ENCODE measurements at places on chromosomes 11 and 22.
A peak's percentile ranks its signal among the peaks of the same experiment; 100 is the strongest.

DNA sequence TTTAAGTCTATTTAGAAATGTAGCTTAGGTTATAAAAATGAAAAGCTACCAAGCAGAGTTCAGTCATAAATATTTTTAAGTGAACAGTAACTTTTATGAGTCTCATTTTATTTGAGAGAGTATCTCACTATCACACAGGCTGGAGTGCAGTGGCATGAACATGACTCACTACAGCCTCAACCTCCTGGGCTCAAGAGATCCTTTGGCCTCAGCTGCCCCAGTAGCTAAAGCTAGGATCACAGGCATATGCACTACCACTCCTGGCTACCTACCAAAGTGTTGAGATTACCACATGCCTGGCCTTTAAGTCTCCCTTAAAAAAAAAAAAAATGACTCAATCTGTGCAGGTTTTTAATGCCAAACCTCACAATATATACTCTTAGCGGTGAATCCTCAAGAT is 34.7 kb upstream of the CLNS1A start:
- no peak for DNase-seq

DNA sequence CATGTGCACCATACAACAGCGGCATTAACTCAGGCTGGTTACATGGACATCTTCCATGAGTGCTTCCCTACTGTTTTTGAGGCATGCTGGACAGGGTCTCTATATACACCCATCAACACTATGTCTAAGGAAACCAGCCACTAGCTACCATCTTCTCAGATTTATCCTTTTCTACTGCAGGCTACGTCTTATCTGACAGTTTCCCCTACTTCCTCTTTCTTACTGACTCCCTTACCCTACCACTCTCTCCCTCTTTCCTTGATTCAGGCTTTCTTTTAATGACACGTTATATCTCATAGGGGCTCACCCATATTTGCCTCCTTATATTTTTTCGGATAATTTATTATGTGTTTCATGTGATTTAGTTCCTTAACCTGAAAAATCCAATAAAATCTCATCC is 41.8 kb downstream of the DDI1 start:
- DNase-seq: no peak

GRCh38 chr11:126878913-126879482 is 121.6 kb downstream of the KIRREL3 start:
- peak; percentile 31 for DNase-seq

- DNase-seq: no peak
Measured at GRCh38 chr22:22478470-22478869, 30.1 kb downstream of the ZNF280B start.

- DNase-seq: no peak
Measured at GRCh38 chr11:67539550-67539949, 16.3 kb upstream of the CABP2 start.

- DNase-seq: no peak
Measured at GRCh38 chr22:28820885-28821284, 20.5 kb upstream of the XBP1 start.

DNA sequence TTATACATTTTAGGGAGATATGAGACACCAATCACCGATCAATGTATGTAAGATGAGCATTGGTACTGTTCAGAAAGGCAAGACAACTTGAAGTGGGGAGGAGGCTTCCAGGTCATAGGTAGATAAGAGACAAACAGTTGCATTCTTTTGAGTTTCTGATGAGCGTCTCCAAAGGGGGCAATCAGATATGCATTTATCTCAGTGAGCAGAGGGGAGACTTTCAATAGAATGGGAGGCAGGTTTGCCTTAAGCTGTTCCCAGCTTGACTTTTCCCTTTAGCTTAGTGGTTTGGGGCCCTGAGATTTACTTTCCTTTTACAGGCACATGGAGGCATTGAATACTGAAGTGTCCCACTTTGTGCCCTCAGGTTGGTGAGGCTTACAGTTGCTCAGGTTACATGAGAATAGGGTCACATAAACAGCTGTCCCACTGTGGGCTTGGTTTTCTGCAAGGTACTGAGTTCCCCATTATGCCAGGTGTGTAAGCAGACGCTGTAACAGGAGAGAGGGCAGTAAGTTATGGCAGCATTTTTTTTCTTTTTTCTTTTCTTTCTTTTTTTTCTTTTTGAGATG is 129.8 kb upstream of the SERPIND1 start:
- DNase-seq: no peak

DNA sequence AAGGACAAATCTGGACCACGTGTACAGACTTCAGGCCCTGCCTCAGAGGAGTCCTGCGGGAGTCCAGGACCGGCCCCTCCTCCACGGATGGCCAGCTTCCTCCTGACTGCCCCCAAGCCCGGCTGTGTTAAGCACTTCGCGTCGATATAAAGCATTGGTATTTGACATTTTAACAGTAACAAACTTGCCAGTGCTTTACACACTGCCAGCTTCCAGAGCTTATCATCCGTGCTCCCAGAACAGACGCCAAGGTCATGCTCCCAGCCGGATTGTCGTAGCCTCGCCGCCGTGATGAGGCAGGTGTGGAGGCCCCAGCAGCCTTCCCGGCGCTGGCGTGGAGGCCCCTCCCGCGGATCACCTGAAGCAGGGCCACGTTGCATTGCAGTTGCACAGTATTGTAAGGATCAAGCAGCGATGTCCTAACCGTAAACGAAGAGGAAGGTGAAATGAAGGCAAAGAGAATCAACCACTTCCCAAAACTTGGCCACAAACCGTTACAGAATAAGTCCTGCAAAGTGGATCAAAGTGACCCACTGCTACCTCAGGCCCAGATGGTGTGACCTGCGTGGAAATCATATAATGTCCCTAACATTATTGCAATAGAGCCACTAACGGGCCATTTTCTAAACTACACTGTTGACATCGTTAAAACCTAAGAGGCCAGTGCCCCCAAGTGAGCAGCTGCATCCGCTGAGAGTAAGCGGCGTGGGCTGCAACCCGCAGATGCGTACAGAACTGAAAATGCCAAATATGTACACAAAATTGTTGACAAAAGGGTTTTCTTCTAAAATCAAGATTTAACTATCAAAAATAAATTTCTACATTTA is 51.6 kb downstream of the CERK start:
- no peak for DNase-seq

GRCh38 chr11:74615311-74615710 is 22.9 kb downstream of the POLD3 start:
- DNase-seq: no peak

- DNase-seq: no peak
Measured at GRCh38 chr22:19533049-19533626, 8.9 kb upstream of the CLDN5 start.

GRCh38 chr11:78685156-78685555 is 110.5 kb upstream of the NARS2 start:
- DNase-seq: no peak

DNA sequence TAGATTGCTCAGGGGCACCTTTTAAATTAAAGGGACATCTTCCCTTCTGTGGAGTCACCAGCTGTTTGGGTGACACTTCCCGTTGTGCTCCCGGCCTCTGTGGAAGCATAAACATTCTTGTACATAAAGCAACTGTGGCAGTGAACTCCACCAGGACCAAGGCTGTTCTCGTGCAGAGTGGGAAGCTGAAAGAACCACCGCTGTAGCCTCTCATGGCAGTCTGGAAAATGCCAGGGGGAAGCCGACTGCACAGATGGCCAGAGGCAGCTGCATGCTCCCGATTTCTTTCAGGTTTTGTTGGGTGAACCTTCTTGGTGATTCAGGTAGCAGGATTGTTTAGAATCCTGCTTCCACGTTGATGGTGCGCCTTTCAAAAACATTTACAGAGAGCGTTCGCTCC is 10.3 kb downstream of the UBASH3B start:
- DNase-seq: peak; percentile 52

DNA sequence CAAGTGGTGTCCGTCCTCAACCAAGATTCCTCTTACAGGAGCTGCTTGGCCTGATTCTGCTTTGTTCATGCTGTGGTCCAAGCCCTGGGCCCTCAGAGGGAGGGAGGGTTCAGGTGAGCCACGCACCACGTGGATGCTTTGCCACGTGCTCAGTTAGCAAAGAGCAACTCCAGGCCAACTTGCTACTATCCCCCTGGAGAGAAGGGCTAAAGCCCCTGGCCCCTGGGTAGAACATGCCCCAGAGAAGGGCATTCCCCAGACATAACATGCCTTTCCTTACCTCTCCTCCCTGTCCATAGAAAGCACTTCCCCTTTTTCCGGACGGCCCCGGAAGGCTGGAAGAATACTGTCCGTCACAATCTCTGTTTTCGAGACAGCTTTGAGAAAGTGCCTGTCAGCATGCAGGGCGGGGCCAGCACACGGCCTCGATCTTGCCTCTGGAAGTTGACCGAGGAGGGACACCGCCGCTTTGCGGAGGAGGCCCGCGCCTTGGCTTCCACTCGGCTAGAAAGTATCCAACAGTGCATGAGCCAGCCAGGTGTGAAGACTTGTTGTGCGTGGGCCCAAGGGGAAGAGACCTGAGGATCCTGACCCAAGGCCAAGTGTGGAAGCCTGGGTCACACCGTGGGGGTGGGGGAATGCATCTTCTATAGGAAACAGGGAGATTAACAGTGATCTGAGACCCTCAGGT is 8.8 kb downstream of the FOXR1 start:
- no peak for DNase-seq

GRCh38 chr11:8477680-8478079 is 116.3 kb downstream of the STK33 start:
- DNase-seq: no peak

GRCh38 chr22:27477171-27477570 is 324.4 kb downstream of the MN1 start:
- DNase-seq: no peak

DNA sequence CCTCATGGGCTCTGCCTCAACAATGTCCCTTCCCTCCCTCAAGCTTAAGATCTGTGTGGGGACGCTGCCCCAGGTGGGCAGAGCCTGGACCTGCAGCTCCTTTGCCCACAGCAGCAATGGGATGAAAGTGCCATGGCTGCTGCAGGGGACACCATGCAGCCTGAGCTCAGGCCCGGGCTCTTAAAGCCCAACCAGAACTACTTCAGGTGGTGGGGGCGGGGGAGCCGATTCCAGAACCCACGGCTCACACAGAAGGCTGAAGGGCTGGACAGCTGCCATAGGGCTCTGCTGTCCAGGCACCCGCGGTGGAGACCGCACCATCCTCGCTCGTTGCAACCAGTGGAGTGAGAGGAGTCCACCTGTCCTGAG is 12.5 kb downstream of the CHID1 start:
- DNase-seq: no peak

DNA sequence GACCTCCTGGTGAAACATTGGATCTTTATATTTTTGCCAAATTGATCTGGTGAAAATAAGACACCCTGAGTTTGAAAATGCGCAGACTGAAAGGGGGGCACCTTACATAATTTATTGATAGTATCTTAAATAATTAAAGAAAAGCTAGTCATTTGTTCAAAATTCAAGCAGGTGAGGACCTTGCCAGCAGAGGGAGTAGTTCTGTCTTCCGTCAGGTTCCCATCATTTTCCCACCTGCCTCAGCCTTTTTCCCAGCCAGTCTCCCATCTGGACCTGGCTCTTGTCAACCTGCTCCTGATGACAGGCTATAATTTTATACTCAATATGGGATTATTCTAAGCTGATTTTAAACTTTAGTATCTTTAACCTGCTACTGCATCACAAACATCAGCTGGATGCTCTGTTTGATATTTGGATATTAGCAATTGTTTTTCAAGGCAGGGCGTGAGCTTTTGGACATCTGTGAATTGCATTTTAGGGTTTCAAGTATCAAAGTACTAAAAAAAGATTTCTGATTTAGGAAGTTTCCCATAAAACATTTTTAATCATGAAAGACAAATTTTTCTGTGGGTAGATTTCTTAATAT is 132.0 kb downstream of the ELP4 start:
- peak; percentile 69 for DNase-seq

- DNase-seq: no peak
Measured at GRCh38 chr11:17590463-17590862, 43.4 kb downstream of the OTOG start.

DNA sequence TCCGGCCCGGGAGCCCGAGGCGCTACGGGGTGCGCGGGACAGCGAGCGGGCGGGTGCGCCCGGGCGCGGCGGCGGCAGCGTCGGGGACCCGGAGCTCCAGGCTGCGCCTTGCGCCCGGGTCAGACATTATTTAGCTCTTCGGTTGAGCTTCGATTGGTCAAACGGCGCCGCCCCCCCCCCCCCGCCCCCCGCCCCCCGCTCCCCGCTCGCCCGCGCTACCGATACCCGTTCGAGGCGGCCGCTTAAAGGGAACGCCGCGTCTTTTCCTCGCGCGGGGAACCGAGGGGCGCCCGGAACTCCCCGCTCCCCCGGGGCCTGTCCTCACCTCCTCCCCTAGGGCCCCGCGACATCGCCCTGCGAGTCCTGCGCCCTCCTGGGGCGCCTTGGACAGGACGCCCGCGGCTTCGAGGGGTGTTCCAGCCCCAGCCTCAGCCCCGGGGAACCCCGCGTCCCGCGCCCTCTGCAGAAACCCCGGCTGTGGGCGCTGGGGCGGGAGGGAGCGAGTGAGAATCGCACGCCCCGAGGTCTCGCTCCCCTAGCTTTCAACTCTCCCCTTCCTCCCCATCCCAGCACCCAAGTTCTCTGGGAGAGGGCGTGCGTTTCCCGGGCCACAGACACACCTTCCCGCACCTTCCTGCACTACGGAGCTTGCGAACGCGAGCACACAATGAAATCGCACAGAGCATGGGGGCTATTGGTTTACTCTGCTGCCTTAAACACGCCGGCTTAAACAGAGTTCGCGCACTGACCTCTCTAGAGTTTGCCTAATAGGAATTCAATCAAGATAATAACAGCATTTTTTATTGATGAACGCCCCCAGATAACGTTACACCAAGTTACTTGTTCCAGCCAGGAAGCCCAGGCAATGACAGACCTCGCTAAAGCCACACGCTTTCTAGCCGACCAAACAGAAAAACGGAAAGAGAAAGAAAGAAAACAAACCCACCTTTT is at the start of gene BDNF:
Gene BDNF, minus strand, starts transcription at position 105 of the 951 bp plus-strand sequence. CDS start 41,891 bp downstream, outside the sequence.
- no peak for DNase-seq

DNA sequence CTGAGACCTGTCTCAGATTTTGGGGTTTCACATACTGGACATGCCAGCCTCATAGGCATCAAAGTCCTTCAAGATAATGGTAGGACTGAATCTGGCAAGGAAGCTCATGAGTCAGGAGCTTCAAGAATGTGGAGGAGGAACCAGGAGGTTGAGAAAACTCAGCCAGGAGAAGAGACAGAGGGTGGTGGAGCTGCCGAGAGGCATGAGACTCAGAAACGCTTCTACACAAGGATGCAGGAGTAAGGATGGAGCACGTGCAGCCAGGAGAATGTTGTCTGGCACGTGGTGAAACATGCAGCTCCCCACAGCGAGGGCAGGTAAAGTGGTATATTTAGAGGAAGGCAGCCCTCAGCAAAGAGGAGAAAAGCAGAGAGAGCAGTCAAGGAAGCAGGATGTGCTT is 148.7 kb upstream of the ISX start:
- DNase-seq: no peak

DNA sequence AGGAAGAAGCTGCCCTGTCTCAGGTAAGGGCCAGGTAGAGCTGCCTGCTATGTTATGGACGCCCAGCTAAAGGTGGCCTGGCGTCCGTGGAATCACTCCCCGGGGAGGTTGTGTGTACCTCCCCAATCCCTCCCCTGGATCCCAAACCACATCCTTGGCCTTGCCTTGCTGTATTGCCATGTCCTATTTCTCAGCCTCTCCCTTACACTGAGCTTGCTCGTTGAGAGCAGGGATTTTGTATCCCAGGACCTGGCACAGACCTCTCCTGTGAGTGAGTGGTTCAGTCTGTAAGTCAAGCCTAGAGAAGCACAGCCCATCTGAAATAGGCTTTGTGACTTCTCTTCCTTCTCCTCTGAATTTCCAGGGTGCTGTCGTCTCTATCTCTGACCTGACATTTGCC is 53.9 kb downstream of the TRAF6 start:
- DNase-seq: no peak
